NCI-H187 treated with DMSO at 0.1 percent for 48 hours (cell line): ENCODE measurements at places on chromosomes 12 and 14.
A peak's percentile ranks its signal among the peaks of the same experiment; 100 is the strongest.

GRCh38 chr12:26891704-26892103 lies 46.1 kb downstream of the INTS13 start:
- DNase-seq: peak; percentile 49

GRCh38 chr14:100653409-100653808 lies 66.2 kb upstream of the BEGAIN start:
- DNase-seq: no peak

GRCh38 chr14:62768753-62769152 lies 276.5 kb downstream of the KCNH5 start:
- no peak for DNase-seq

GRCh38 chr14:50677527-50678063 lies 9.5 kb upstream of the SAV1 start:
- DNase-seq: no peak

- DNase-seq: no peak
These were observed 9.6 kb downstream of the TRAPPC6B start for GRCh38 chr14:39160494-39160893.

GRCh38 chr14:40025101-40025500 lies 592.9 kb upstream of the FBXO33 start:
- DNase-seq: no peak
